Breast epithelium (tissue), 4 donors: ENCODE measurements at places on chromosomes 2 and 18. TPM values are rescaled to one million over a fixed set of nuclear protein-coding genes. Genes with fewer than 3 reads are reported as not detected.

Gene USP40
- 35.2 TPM for total RNA-seq

Gene TNFRSF11A
- total RNA-seq, result 4.6 TPM

Gene COL4A4
- 3.8 TPM for total RNA-seq

DNA sequence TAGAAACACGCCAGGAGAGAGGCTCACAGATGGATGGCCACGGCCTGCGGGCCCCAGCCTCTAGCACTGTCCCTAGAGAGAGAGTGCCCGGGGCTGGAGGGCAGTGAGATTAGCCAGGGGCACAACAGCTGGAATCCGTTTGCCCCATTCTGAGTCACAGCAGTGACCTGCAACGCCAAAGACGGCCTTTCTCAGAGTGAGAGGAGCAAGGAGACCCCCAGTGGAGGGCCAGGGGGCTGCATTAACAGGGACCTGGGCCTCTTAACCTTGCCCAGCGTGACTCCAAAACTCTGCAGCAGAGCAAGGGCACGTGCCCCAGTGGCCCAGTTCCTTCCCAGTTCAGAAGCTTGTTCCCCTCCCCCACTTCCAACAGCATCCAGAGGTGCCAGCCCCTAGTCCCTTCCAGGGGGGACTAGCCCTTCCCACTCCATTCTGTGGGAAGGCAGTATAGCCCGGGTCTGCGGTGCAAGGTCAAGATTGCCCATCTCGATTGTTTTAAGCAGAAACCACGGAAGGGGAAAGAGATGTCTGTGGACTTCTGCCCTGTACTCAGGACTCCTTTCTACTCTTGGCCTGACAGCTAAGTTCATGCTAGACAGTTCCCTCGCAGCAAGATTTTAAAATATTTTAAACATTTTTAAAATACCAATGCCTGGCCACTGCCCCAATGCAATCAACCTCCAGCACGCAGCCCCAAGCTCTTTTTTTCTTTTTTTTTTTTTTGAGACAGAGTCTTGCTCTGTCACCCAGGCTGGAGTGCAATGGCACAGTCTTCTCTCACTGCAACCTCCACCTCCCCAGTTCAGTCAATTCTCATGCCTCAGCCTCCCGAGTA is 50.9 kb upstream of the BIN1 start:
- DNase-seq, result no peak
- H3K4me1 ChIP-seq, result no peaks in the 10 kb centered on the region
- no peak overlapping the region for H3K27ac ChIP-seq
- H3K36me3 ChIP-seq, result no peaks in the 10 kb centered on the region

- no peaks in the 10 kb centered on the region for H3K27me3 ChIP-seq
- H3K4me3 ChIP-seq, result no peak overlapping the region
- no peaks in the 10 kb centered on the region for H3K4me1 ChIP-seq
- no peak overlapping the region for H3K27ac ChIP-seq
- H3K36me3 ChIP-seq, result no peaks in the 10 kb centered on the region
- no peak for DNase-seq
Observed at GRCh38 chr18:45652303-45653080, 37.2 kb downstream of the SLC14A2 start.

DNA sequence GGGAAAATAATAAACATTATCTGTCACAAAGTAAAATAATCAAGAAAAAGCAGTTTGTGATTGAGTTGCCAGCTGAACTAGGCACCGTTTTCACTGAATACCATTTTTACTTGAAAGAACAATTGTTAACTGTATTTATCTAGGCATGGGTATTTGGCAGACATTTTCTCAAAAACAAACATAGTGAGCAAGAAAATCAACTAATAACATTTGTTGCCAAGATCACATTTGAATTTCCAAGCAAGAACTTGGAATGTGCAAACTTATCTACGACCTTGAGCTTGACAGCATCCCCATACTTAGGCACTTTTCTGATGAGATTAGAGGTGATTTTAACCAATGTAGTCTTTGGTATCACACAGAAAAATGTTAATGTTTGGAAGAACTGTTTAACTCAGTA is 16.7 kb downstream of the SS18 start:
- H3K27ac ChIP-seq, result no peak overlapping the region
- no peaks in the 10 kb centered on the region for H3K27me3 ChIP-seq
- no peak for DNase-seq
- H3K4me3 ChIP-seq, result no peak overlapping the region
- no peaks in the 10 kb centered on the region for H3K36me3 ChIP-seq

DNA sequence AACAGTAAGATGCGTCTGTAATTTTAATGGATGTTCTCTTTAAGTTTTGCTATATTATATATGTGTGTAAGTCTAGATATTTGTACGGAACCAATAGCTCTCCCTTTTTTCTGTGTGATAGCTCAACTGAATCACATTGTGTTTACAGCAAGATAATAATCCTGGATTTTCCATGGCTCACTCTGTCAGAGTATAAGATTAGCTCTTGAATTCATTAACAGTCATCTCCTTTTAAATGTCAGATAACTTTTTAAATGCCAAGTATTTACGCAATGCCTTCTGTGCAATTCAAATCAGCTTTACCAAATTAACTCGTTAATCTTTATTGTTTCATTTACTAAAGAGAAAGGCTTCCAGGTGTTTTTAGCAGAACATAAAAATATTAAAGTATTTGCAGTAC is 76.9 kb downstream of the KIAA2012 start:
- no peaks in the 10 kb centered on the region for H3K27me3 ChIP-seq
- peak overlapping the region; percentile 85 for H3K27ac ChIP-seq
- H3K4me3 ChIP-seq, result no peak overlapping the region
- no peaks in the 10 kb centered on the region for H3K36me3 ChIP-seq

GRCh38 chr2:11743846-11744553 is 2.4 kb upstream of the LPIN1 start:
- peak overlapping the region; percentile 82 for H3K27ac ChIP-seq
- peak overlapping the region; percentile 1 for H3K4me3 ChIP-seq
- H3K4me1 ChIP-seq, result peaks cover 10% of the 10 kb centered on the region
- no peaks in the 10 kb centered on the region for H3K36me3 ChIP-seq

DNA sequence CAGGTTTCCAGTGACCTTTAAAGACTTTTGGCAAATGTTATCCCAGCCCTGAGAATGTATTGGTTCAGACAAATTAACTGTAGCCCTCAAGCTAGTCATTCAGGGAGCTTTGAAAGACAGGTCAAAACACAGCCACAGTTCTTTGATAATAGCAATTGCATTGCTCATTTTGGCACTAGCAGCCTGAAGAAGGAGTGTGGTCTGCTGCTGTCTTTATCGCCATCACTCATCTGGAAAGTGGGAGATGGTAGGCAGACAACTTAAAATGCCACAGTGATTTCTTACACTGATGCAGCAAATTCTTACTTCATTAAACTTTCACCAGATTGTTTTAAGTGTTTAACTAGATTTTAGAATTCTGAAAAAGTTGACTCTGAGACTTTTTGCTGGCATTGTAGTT is 47.2 kb downstream of the DOK6 start:
- H3K4me1 ChIP-seq, result no peaks in the 10 kb centered on the region
- H3K4me3 ChIP-seq, result no peak overlapping the region
- H3K27ac ChIP-seq, result no peak overlapping the region
- H3K27me3 ChIP-seq, result no peaks in the 10 kb centered on the region
- no peak for DNase-seq
